IMR-90 (cell line): ENCODE measurements at places on chromosomes 11 and 22. TPM values are rescaled to one million over a fixed set of nuclear protein-coding genes. Genes with fewer than 3 reads are reported as not detected.

DNA sequence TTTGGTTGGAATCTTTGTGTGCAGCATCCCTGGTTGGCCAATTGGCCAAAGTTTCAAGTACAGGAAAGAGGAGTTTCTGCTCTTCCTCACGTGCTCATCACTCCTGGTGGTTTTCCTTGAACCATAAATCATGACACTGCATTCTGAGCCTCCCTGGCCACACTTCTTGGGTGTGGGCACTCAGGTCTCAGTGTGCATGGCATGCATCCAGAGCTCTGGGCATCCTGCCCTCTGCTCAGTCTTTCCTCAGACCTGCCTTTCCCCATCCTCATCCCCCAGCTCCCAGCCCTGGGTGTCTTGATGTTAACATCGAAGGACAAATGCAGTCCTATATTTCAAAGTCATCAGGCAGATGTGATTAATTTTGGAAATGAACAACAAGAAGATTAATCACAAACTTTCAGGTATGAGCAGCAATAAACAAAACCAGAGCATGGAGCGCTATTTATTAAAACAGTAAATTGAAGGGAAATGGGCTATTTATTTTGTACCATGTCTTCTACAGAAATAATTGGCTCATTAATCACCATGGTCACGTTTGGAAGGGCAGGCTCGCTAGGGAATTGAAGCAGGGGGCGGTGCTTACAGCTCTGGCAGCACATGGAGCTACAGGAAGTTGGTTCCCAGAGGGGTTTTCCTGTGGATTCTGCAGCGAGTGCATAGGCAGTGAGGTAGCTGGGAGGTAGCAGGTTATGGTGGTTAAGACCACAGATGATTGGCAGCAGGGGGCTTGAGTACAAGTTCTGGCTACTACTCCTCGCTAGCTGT lies 89.6 kb downstream of the CSNK2A3 start:
- peak; percentile 7 for DNase-seq

DNA sequence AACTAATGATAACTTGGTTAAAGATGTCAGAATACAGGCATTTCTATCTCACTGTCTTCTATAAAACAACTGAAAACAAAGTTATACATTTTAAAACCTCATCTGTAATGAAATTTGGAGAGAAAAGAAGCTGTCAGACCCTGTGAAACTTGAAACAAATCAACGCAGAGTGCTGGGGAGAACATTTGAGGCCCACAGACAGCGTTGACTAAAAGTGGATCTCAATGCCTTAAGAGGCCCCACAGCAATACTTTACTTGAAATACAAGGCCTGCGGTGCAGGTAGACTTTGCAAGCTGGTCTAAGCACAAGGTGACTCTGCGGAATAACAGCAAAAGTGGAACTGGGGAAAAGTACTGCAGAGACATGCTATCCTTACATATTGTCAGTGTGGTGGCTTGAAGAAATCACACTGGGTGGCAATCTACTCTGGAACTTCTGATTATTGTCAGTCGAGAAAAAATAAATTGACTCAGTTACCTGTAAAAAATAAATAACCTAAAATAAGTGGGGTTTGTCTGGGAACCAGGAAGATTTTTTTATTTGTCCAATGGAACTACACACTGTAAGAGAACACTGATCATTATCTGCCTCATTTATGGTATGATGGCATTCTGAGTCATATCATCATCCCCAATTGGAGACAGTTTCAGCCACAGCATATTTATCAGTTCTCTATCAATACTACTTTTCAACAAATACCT lies 138.9 kb downstream of the LUZP2 start:
- peak; percentile 44 for DNase-seq

DNA sequence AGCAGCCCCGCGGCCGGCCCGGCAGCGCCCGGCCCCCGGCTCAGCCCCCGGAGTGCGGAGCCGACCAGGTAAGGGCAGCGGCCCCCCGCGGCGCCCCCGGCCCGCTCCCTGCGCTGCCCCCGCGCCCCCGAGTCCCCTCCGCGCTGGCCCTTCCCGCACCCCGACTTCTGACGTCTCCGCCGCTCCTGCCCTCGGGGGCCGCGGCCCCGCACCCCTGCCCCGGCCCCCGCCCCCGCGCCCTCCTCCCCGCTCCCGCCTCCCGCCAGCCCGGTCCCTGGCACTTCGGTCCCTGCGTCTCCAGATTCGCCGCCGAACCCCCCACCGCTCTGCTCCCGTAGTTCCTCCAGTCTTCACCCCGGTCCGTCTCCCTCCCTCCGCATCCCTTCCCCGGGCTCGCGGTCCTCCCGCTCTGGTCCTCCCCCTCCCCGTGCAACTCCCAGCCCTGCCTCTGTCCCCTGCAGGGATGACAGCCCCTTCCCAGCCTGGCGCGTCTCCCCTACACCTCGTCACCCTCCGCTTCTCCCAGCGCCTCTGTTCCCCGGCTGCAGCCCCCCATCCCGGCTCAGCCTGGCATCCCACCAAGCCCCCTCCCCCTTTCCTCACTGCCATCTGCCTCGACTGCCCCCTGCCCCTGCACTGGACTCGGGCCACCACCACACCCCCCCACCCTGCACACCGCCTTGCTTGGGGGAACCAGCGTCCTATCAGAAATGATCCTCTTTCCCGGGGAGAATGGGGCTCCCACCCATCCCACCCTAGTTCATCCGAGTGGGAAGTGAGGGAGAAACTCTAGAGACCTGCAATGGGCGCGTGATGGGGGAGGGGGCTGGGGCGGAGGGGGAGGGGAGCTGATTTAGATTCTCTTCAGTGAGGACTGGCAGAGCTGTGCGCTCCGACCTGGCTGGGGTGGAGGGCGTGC lies 531 bp downstream of the GRIK4 start:
- no peak for DNase-seq

- DNase-seq = no peak
Observed at GRCh38 chr22:20580179-20580578, 72.8 kb downstream of the MED15 start.

- DNase-seq = no peak
Observed at GRCh38 chr11:93622043-93622442, 39.4 kb upstream of the CEP295 start.

DNA sequence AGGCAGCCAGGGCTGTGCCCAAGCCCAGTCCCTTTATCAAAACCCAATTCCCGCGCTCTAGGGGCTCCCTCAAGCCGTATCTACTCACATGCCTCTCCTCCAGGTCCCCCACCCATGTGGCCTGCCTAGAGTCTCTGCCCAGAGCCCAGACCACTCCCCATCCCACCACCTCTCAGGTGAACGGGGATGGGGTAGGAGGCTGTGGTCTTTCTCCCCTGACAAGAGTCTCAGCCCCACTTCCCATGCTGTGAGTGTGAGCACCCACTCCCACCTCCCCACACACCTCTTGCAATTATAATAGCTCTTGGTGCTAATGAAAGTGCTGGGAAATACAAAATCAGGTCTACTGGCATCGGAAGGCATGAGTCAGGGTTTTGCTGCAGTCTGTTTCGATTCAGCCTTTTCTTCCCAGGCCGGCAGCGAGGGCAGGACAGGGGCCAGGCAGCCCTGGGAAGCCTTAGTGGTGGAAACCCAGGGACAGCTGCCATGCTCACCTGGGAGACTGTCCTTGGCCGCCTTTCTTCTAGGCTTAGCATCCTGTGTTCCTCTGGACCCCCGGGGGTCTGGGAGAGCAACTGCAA lies 16.7 kb upstream of the TMPRSS4 start:
- no peak for DNase-seq

- no peak for DNase-seq
Observed at GRCh38 chr11:110377434-110377833, 52.3 kb upstream of the FDX1 start.

DNA sequence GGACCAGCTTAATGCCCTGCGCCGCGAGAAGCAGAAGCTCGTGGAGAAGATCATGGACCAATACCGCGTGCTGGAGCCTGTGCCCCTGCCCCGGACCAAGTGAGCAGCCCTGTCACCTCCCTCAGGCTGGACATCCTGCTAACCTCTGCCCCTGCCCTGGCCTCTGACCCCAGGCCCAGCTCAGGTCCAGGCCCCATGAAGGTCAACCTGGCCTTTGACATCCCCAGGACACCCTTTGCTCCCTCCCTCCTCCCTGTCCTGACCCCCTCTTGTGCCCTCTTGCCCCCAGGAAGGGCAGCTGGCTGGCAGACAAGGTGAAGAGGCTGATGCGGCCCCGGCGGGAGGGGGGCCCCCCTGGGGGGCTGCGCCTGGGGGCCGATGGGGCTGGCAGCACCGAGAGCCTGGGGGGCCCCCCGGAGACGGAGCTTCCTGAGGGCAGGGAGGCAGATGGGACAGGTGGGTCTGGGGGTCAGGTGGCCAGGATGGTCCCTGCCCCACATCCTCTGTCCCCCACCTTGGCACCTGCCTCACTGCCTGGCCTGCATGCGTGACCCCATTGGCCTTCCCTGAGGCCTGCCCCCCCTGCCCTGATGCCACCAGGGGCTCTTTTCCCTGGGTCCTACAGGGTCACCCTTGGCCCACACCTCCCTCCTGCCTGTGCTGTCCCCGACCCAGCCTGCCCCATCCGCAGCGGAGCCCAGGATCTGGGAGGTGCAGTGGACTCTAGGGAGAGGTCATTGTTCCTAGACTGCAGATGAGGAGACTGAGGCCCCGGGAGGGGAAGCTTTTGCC lies 5.1 kb upstream of the RPS6KA4 start:
- DNase-seq = no peak

- no peak for DNase-seq
Observed at GRCh38 chr11:13701506-13701905, 33.0 kb downstream of the FAR1 start.

DNA sequence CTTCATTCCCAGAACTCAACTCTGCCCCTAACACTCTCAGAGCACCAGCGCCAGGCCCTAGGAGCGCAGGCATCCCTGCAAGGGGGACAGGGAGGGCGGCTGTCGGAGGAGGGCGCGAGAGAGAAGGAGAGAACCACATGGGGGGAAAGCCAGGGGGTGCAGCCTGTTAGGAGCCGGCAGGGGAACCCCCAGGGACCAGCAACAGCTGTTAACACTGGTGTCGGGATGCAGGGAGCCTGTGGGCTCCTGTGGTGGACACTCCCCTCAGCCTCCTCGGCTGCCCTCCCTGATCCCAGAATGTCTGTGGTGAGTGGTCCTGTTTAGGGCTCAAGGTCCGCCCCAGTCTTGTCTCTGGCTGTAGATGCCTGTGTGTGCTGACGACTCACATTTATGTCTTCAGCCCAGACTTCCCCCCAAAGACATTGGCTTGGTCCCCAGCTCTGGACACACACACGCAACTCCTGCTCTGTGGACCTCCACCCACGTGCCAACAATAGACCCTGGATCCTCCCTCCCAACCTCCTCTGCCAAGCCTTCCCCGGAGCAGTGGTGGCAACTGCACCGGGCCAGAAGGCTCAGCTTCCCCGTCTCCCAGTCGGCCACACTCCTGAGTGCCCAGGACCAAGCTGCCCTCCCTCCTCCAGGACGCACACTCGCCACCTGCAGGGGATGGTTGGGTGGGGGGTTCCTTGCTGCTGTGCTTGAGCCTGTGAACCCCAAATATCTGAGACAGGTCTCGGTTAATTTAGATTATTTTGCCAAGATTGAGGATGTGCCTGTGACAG lies 817 bp upstream of the IFITM5 start:
- DNase-seq = peak; percentile 28

DNA sequence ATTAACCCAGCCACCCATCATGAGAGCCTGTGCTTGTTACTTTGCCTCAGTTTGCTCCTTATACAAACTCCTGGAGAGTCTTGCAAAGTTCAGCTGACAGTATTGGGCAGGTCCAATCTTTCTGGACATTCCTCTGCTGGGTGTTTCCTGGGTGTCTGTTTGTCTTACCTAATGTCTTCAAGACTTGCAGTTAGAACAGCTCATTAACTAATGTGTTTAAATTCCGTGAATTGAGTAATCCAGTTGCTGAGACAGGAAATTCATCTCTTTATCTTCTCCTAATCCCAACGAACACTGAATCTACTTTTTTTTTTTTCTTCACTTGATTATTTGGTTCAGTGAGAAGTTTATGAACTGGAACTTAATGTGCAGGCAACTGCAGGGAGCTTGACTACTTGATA lies 20.6 kb downstream of the BCO2 start:
- DNase-seq = no peak

GRCh38 chr11:9065607-9066432 lies 25.6 kb downstream of the SCUBE2 start:
- DNase-seq = peak; percentile 24

DNA sequence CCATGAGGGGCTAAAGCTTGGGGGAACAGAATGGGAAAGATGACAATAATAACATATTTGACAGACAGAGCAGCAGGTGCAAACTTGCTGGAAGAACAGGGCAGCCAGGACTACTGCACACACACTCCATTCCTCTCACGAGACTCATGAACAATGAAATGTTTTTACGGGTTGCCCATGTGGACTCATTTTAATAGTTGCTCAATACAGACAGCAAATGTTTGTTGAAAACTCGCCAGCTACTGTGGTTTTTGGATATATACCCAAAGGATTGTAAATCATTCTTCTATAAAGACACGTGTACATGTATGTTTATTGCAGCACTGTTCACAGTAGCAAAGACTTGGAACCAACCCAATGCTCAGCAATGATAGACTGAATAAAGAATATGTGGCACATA lies 10.3 kb downstream of the SYT13 start:
- DNase-seq = no peak

- peak; percentile 2 for DNase-seq
Observed at GRCh38 chr11:114237321-114238280, 58.6 kb upstream of the NNMT start.

- no peak for DNase-seq
Observed at GRCh38 chr11:118442908-118443589, 6.8 kb downstream of the KMT2A start.

DNA sequence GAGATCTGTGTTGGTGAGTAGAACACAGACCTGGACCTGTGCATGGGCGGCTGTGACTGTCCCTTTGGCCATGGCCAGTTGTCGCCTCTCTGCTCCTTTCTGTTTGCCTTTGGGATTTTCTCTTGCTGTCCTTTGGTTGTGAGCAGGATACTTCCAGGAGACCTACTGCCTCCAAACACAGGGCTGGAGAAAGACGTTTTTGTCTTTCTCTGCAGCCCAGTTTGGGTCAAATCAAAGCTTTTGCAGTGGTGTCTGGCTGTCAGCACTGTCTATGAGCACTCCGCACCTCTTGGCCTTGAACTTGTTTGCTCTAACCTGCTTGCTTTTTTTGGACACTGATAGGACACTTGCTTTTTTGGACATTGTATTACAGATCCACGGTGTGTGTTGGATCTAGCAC lies 108.9 kb upstream of the SORL1-AS1 start:
- no peak for DNase-seq

Gene P2RY6
- 0.37 and 0.44 TPM in 2 replicates for polyA plus RNA-seq

Gene ANO9
- polyA plus RNA-seq = not detected in 2 replicates

Gene DBX1
- polyA plus RNA-seq = not detected in 2 replicates

Gene JAM3
- polyA plus RNA-seq = 32.0 and 38.0 TPM in 2 replicates

Gene LRRC75B
- 9.4 and 10.7 TPM in 2 replicates for polyA plus RNA-seq
